GM19239 (cell line): ENCODE measurements at places on chromosomes 6 and 20.
A peak's percentile ranks its signal among the peaks of the same experiment; 100 is the strongest.

GRCh38 chr6:47651505-47651944, 46.9 kb upstream of the ADGRF4 start:
- no peak for DNase-seq

DNA sequence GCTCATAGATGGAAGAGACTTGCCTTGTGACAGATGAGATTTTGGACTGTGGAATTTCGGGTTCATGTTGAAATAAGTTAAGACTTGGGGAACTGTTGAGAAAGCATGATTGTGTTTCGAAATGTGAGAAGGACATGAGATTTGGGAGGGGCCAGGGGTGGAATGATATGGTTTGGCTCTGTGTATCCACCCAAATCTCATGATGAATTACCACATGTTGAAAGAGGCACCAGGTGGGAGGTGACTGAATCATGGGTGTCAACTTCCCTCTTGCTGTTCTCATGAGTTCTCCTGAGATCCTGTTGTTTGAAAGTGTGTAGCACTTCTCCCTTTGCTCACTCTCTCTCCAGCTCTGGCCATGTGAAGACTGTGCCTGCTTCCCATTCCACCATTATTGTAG, 17.9 kb downstream of the AHI1 start:
- DNase-seq = no peak

GRCh38 chr20:1503564-1504227, 12.5 kb upstream of the SIRPB2 start:
- peak; percentile 69 for DNase-seq

DNA sequence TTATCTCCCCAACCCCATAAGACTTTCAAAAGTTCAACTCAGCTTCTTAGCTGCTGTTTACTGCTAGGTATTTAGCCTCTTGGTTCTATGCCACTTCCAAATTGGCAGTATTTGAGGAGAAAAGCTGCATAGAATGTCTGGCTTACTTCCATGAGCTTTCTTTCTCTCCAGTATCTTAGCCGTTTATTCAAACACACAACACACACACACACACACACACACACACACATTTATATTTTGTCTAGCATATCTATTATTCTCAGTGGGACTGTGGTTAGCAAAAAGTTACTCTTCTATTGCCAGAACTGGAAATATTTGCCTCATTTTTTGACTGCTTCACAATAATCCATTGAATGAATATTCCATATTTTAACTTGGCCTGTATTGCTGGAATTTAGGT, 634.2 kb upstream of the IMPG1 start:
- DNase-seq = no peak

DNA sequence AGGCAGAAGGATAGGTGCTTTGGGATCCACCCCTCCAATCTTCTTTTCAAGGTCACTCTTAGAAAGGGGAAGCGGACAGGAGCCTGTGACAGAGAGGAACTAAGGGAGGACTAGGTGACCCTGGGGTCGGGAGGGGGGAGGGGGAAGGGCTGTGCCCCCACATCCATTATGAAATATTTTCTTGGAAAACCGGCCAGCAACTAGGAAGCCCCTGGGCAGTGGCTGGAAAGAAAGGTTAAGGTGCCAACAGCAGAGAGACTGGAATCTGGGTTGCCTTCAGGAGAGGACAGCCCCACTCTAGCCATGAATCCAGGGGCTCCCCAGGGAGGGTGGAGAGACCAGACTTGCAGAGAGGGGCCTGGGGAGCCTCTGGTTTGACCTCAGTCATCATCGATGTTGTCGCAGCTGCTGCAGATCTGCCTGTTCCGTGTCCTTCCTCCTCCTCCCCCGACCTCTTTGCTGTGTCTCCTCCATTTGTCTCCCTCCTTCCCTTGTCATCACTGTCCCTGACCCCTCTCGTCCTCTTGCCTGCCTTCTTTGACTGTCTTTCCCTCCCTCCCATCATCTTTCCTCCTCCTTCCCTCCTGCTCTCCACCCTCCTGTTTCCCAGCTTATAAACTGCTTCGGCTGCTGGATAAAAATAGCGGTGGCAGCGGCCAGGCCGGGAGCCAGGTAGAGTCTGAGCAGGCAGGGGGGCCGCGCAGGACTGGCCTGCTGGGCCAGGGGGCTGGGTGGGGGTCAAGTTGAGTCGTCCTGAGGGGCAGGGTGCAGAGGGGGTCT, 3.2 kb downstream of the SLC29A1 start:
- no peak for DNase-seq

DNA sequence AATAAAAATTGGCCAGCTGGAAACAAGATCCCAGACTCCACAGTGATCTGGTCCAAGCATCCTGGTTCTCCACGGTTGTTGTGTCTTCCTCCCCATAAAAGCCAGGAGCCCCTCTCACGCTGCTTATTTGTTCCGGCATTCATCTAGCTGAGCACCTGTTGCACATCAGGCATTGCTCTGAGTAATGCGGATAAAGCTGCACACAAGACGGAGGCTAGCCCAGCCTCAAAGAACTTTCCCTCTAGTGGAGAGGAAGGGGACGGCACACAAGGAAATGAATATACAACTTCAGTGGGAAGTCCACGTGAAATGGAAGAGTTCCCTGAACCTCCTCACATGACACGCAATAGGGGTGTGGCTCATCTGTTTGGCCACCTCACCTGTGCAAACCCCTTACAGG, 30.3 kb upstream of the NXT1 start:
- no peak for DNase-seq

DNA sequence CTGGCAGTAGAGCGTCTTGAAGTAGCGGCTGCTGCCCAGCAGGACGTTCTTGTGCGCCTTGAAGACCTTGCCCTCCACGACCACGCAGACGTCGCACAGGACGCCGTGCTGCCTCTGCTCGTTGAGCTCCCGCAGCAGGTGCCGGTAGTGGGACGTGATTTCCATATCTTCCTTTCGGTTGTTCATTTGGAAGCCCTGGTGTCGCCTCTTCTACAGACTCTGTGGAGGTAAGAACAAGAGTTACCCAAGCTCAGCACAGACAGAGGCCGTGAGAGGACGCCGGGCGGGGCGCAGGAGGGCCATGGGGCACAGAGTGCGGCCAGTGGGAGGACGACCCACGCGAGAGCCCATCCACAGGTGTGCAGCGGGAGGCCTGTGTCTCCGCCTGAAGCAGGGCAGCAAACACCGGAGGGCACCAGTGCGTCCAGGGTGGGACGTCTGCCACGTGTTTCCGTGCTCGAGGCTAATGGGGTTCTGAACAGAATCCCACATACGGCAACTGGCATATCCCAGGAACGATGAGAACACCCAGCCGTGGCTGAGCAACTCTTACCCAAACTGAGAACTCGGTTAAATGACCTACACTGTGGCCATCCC, 40.4 kb downstream of the ZBTB46 start:
- no peak for DNase-seq

DNA sequence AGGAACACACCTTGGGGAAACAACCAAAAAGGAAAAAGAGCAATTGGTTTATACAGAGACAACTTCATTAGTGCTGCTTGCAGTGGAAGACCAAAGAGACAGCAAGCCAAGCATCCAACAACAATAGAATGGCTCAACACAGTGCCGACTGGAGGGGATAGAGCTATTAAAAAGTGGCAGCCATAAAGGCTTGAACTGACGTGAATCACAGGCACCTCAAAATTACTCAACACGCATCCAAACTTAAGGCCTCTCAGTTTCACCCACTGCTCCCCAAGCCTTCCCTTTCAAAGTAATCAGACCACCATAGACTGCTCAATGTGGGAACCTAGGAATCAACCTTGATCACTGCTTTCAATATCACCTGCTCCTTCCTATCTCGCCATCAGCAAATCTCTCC, 9.7 kb downstream of the TNFRSF21 start:
- no peak for DNase-seq

GRCh38 chr6:130282234-130282995, 59.7 kb upstream of the SAMD3 start:
- no peak for DNase-seq

DNA sequence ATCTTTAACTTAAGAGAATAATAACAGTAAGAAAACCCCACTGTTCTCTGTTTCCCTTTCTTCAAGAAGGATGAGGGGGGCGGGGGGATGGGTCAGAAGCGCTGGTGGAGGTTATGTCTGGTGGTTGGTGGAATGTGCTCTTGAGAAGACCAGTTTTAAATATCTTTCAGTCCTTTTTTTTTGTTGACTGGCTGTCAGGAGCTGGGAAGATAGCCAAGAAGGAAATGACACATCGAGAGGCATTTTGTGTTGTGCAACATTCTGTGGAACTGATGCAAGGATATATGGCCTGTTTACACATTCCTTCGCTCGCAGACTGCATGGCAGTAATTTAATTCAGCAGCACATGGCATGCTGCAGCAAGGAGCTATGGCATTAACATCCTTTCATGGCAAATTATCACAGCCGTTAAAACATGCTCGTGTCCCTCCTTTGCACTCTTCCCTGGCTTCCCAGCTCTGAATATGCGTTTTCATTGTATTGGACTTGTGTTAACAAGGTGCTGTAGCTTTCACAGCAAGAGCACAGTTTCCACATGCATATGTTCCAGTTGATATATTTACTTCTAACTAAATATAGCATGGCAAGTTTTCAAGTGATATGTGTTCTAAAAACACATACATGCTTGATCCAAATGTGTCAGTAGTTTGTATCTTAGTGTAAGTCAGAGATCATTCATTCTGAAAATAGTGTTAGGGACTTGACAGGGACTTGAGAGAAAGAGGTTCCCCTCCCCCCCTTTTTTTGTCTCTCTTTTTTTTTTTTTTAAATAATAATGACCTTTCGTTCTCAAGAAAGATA, 68.2 kb upstream of the SUPT3H start:
- no peak for DNase-seq

DNA sequence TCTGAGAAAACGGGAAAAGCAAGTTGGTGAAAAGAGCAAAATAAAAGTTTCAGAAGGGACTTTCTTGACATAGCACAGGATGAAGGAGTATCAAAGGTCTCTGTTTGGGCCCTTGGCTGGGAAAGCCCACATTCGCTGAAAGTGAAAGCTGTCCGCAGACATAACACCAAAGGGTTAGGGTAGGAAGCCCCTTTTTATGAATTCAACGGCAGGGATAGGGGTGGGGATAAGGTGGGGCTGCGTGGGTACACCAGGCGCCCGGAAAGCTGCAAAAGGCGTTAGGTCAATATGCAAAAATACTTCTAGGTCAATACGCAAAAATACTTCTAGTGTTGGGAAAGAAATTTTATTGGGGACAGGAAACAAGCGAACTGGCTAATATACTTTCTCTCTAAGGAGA, 135.1 kb downstream of the OR2B2 start:
- DNase-seq = no peak

GRCh38 chr20:63326314-63327230, 33.6 kb downstream of the COL20A1 start:
- DNase-seq = peak; percentile 50

GRCh38 chr20:53303413-53303760, 290.3 kb downstream of the ZNF217 start:
- DNase-seq = no peak

DNA sequence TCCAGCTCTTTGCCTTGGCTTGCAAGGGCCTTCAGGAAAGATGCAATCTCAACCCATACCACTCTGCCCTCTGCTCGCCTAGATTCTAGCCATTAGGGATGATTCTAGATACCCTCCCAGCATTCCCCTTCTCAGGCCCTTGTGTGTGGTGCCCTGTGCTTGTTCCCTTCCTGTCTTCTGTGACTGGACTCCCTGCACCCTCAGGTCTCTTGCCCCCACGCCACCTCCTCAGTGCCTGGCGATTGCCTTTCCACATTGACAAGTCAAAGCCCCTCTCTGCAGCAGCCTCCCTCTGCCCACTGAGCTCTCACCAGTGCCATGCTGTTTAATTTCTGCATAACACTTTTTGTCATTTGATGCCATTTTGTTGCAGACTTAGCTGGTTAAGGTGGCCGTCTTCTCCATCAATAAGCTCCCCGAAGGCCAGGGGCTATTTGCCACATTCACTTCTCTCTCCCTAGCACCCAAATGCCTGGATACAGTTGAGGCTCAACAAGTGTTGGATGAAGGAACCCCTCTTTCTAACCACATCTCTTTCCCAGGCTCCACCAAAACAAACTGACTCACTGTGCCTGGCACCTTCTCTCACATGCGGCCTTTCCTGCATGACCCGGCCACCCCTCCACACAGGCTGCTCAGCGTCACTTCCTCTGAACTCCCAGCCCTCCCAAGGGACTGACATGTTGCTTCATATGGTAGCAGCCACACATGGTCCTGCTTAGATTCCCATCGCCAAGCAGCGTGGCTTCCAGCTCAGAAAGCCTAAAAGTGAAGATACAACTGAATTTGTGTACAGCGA, 4.6 kb upstream of the TXNDC5 start:
- no peak for DNase-seq

- no peak for DNase-seq
Observed at GRCh38 chr20:37801921-37802320, 101.0 kb upstream of the VSTM2L start.

DNA sequence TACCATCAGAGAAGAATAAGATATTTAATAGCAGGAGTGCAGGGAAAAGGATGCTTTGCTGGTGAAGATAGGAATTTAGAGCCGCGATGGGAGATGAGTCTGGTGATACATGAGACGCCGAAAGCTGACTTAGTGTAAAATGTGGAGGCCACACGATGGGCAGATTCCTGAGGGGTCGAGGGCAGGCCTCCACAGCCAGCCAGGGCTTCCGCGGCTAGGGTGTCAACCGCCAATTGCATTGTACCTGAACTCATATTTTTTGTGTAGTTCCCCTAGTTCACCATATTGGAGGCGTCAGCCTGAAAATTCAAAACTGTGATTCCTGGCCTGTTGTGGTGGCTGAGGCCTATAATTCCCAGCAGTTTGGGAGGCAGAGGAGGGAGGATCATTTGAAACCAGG, 8.5 kb downstream of the ETV7 start:
- DNase-seq = no peak

DNA sequence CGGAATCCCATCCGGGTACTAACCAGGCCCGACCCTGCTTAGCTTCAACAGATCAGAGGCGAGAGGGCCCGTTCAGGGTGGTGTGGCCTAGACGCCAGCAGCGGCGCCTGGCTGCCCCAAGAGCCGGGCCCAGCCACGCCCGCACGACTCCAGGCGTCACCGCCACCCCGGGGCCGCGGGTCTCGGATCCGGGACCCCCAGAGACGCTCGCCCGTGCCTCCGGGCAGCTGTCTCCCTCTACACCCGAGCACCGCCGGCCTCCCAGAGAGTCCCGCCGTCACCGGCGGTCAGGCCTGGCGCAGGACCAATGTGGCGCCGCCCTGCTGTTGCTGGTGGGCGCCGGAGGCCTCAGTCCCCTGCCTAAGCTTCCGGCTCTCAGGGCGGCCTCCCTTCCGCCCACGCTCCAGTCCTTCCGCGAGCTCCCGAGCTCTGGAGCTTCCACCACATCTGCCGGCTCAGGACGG, 441.2 kb upstream of the DEFB115 start:
- DNase-seq = no peak

GRCh38 chr6:52108128-52108527, 20.7 kb upstream of the PKHD1 start:
- DNase-seq = no peak

- no peak for DNase-seq
Observed at GRCh38 chr6:78829407-78829806, 37.9 kb upstream of the IRAK1BP1 start.

GRCh38 chr6:29295181-29295585, 6.3 kb upstream of the OR14J1 start:
- DNase-seq = no peak

GRCh38 chr6:36028088-36028876, 674 bp downstream of the MAPK14 start:
- DNase-seq = peak; percentile 15

- DNase-seq = no peak
Observed at GRCh38 chr6:33843131-33844121, 39.6 kb upstream of the MLN start.
